ENCODE measurements at places on chromosomes 13 and 19. TPM values are rescaled to one million over a fixed set of nuclear protein-coding genes. Genes with fewer than 3 reads are reported as not detected.

- H3K27me3 ChIP-seq = no peaks in the 10 kb centered on the region
- no peak for DNase-seq
- no peak overlapping the region for H3K4me3 ChIP-seq
- no peaks in the 10 kb centered on the region for H3K36me3 ChIP-seq
- no peaks in the 10 kb centered on the region for H3K4me1 ChIP-seq
Observed at GRCh38 chr13:98103942-98104880, 38.7 kb upstream of the FARP1 start.

Gene KLK3
- not detected for total RNA-seq

DNA sequence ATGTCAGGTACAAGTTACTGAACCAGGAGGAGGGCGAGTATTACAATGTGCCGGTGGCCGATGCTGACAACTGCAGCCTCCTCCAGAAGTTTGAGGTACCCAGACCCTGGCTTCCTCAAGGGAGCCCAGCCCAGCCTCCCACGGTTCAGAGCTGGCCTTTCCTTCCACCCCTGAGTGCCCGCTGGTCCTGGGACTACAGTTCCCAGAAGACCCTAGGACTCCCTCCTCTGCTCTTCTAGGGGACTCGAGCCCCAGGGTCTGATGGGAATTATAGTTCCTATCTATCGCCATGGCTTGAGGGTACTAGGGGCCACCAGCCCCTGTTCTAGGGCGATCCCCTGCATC lies 11.0 kb downstream of the PRKCG start:
- peaks cover 10% of the 10 kb centered on the region for H3K27me3 ChIP-seq
- no peaks in the 10 kb centered on the region for H3K36me3 ChIP-seq
- no peak for DNase-seq
- H3K27ac ChIP-seq = no peak overlapping the region

- no peak overlapping the region for H3K27ac ChIP-seq
- no peaks in the 10 kb centered on the region for H3K27me3 ChIP-seq
- peaks cover 30% of the 10 kb centered on the region for H3K4me1 ChIP-seq
- H3K4me3 ChIP-seq = no peak overlapping the region
- H3K36me3 ChIP-seq = no peaks in the 10 kb centered on the region
- peak; percentile 27 for DNase-seq
Observed at GRCh38 chr13:111388851-111389500, 68.5 kb downstream of the TEX29 start.

DNA sequence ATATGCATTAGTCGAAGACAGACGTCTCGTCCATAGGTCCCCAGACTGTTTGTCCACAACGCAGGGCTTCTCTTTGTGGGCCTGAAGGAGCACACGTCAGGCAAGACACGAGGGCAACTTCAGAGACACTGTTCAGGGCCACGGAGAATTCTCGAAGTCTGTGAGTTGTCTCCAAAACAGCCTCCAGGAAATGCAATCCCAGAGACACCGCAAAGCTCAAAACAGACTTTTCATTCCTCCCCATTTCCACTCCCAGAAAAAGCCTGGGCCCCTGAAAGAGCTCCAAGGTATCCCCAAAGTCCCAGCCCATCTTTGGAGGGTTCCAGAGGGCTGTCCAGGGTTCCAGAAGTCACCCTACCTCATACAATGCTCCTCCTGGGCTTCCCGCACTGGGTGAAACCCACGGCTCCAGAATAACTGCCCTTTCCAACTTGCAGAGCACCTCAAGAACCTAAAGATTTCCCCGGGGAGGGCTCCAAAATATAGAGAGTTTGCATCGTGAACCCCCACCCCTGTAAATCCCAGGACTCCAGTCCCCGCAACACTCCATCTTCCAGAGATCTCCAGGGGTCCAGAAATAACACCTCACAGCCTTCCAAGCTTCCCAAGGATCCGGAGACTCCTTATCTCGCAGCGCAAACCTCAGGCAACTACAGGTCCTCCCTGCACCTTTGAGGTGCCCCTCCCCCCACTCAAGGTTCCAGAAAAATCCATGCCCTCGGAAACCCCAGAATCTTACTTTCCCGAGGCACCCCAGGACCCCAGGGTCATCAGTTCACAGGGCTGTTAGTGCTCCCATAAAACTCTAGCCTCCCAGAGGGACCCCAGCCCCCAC lies 687 bp upstream of the FTL start:
- DNase-seq = peak; percentile 29
- H3K4me3 ChIP-seq = peak overlapping the region; percentile 72
- peaks cover 42% of the 10 kb centered on the region for H3K4me1 ChIP-seq

- H3K4me1 ChIP-seq = no peaks in the 10 kb centered on the region
- H3K36me3 ChIP-seq = no peaks in the 10 kb centered on the region
- peak; percentile 44 for DNase-seq
- no peak overlapping the region for H3K4me3 ChIP-seq
- H3K27ac ChIP-seq = no peak overlapping the region
Observed at GRCh38 chr19:17294051-17294891, 9.0 kb downstream of the ABHD8 start.

DNA sequence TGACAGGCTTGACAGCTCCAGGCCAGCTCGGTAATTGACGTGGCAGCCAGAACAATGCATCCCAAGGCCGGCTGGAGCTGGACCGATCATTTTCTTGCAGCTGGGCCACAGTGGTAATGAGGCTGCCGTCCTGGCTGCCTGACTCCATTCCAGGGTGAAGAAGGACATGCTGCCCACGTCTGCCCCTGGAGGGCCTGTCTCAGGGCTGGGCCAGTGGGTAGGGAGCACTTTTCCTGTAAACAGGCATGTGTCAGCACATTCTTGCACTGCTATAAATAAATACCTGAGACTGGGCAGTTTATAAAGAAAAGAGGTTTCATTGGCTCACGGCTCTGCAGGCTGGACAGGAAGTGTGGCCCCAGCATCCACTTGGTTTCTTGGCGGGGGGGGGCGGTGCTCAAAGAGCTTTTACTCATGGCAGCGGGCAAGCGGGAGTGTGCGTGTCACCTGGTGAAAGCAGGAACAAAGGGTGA lies 38.1 kb upstream of the KCTD15 start:
- no peaks in the 10 kb centered on the region for H3K27me3 ChIP-seq
- no peak overlapping the region for H3K27ac ChIP-seq
- no peak overlapping the region for H3K4me3 ChIP-seq
- no peak for DNase-seq
- H3K36me3 ChIP-seq = no peaks in the 10 kb centered on the region

DNA sequence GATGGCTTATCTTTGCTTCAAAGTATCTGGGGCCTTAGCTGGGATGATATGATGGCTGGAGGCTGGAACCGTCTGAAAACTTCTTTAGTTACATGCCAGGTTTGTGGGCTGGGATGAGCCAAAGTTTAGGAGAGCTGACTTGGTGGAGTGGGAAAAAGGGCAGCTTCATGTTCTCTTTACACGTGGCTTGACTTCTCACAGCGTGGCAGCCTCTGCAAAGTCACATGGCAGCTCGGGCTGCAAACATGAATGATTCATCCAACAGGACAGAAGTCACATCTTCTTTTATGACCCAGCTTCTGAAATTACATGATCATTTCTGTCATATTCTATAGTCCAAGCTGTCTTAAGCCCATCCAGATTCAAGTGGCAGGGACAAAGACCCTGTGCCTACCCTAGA lies 176.0 kb downstream of the OLFM4 start:
- H3K27ac ChIP-seq = no peak overlapping the region
- H3K4me3 ChIP-seq = no peak overlapping the region

- no peaks in the 10 kb centered on the region for H3K4me1 ChIP-seq
- no peak overlapping the region for H3K4me3 ChIP-seq
- H3K27ac ChIP-seq = no peak overlapping the region
- no peak for DNase-seq
- no peaks in the 10 kb centered on the region for H3K36me3 ChIP-seq
Observed at GRCh38 chr13:29292045-29292444, 303.4 kb downstream of the SLC7A1 start.

- H3K4me3 ChIP-seq = no peak overlapping the region
- no peak for DNase-seq
- no peaks in the 10 kb centered on the region for H3K27me3 ChIP-seq
- H3K27ac ChIP-seq = no peak overlapping the region
- no peaks in the 10 kb centered on the region for H3K36me3 ChIP-seq
Observed at GRCh38 chr19:13554506-13555240, 48.4 kb upstream of the CACNA1A start.

DNA sequence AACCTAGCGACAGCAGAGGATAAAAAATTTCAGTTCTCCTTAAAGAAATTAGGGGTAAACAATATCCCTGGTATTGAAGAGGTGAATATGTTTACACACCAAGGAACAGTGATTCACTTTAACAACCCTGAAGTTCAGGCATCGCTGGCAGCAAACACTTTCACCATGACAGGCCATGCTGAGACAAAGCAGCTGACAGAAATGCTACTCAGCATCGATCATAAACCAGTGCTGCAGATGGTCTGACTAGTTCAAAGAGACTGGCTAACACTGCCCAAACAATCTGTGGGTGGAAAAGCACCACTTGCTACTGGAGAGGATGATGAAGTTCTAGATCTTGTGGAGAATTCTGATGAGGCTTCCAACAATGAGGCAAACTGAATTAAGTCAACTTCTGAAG lies 19.9 kb upstream of the ACOD1 start:
- H3K27me3 ChIP-seq = no peaks in the 10 kb centered on the region
- no peak overlapping the region for H3K27ac ChIP-seq
- H3K36me3 ChIP-seq = no peaks in the 10 kb centered on the region
- H3K4me3 ChIP-seq = no peak overlapping the region
- DNase-seq = no peak
- no peaks in the 10 kb centered on the region for H3K4me1 ChIP-seq

Gene PPFIA3
- 3.3 TPM for total RNA-seq

- DNase-seq = no peak
- no peaks in the 10 kb centered on the region for H3K27me3 ChIP-seq
- H3K36me3 ChIP-seq = no peaks in the 10 kb centered on the region
- H3K27ac ChIP-seq = no peak overlapping the region
Observed at GRCh38 chr19:8208119-8208921, 850 bp upstream of the CERS4 start.

Gene U2AF1L4
- 32.2 TPM for total RNA-seq

- H3K4me1 ChIP-seq = no peaks in the 10 kb centered on the region
- H3K4me3 ChIP-seq = no peak overlapping the region
- no peak for DNase-seq
- no peaks in the 10 kb centered on the region for H3K27me3 ChIP-seq
- no peak overlapping the region for H3K27ac ChIP-seq
Observed at GRCh38 chr13:45055902-45056648, 64.2 kb upstream of the GTF2F2 start.

- H3K4me3 ChIP-seq = no peak overlapping the region
- no peaks in the 10 kb centered on the region for H3K4me1 ChIP-seq
- H3K36me3 ChIP-seq = no peaks in the 10 kb centered on the region
- H3K27ac ChIP-seq = no peak overlapping the region
- H3K27me3 ChIP-seq = no peaks in the 10 kb centered on the region
Observed at GRCh38 chr13:57637515-57637914, 6.0 kb downstream of the PCDH17 start.

Gene NCAN
- 0.04 TPM for total RNA-seq

GRCh38 chr13:91158017-91158395 lies 189.5 kb upstream of the MIR17HG start:
- H3K4me3 ChIP-seq = no peak overlapping the region
- DNase-seq = no peak
- no peaks in the 10 kb centered on the region for H3K4me1 ChIP-seq
- no peaks in the 10 kb centered on the region for H3K36me3 ChIP-seq
- no peaks in the 10 kb centered on the region for H3K27me3 ChIP-seq
- H3K27ac ChIP-seq = no peak overlapping the region

Gene KLC3
- total RNA-seq = not detected

- peak overlapping the region; percentile 93 for H3K27ac ChIP-seq
- peaks cover 28% of the 10 kb centered on the region for H3K36me3 ChIP-seq
- DNase-seq = no peak
- peaks cover 17% of the 10 kb centered on the region for H3K4me1 ChIP-seq
- H3K4me3 ChIP-seq = peak overlapping the region; percentile 99
Observed at GRCh38 chr19:7069904-7070226, 362 bp downstream of the ZNF557 start.

DNA sequence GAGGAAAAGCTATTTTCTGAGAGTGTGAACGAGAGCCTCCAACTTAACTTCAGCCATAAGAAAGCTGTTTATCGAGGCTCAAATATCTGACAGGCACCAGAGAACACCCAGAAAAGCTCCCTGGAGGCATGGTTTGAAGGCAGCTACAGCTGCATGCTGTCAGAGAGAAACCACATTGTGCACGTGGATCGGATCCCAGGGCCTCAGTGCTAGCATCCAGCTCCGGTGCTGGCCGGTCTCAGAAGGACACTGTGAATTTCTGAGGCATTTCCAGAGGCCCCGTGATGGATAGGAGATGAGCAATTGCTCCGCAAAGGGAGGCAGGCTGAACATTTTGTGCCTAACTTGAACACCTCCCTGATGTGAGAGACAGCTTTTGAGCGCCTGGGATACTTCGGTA lies 315.7 kb downstream of the FGF9 start:
- no peaks in the 10 kb centered on the region for H3K27me3 ChIP-seq
- H3K36me3 ChIP-seq = no peaks in the 10 kb centered on the region
- H3K27ac ChIP-seq = no peak overlapping the region
- DNase-seq = no peak
- H3K4me1 ChIP-seq = no peaks in the 10 kb centered on the region

Gene JSRP1
- 1.0 TPM for total RNA-seq

- no peak overlapping the region for H3K27ac ChIP-seq
- no peak overlapping the region for H3K4me3 ChIP-seq
- no peaks in the 10 kb centered on the region for H3K4me1 ChIP-seq
- H3K36me3 ChIP-seq = no peaks in the 10 kb centered on the region
Observed at GRCh38 chr13:97076898-97077297, 82.6 kb upstream of the OXGR1 start.

Gene SIGLEC12
- 1.0 TPM for total RNA-seq

Measured in CD8-positive, alpha-beta memory T cell (primary cell).